Umbilical cord (tissue), 2 donors: ENCODE measurements at places on chromosomes 3 and 15. TPM values are rescaled to one million over a fixed set of nuclear protein-coding genes. Genes with fewer than 3 reads are reported as not detected.

Gene PSTPIP1
- total RNA-seq, result 12.8 TPM

Gene RYR3
- total RNA-seq, result 11.6 TPM

Gene SLCO2A1
- total RNA-seq, result 4.3 TPM

Gene FAN1
- 25.0 TPM for total RNA-seq

Gene ZIC1
- total RNA-seq, result 14.2 TPM

Gene SATB1
- 76.6 TPM for total RNA-seq

- DNase-seq, result no peak
These were observed 817.4 kb upstream of the LMCD1 start for GRCh38 chr3:7684182-7684715.

DNA sequence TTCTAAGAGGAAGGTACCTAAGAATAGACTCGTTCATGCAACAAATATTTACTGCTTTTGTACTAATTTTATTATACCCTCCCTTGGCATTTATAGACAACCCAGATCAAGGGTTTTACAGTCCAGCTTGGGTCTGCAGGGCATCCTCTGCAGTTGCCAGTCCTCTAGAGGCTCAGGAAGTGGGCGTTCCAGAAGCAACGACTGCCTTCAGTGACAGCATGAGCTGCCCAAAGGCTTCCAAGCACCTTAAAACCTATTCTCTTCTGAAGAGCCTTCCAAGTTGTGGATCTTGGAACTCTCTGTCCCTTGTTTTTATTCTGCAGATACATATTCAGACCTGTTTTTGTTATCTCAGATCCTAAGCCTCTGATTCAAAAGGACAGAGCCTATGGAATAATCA is 95.6 kb downstream of the RAD18 start:
- peak; percentile 42 for DNase-seq

- DNase-seq, result no peak
These were observed 309.6 kb downstream of the RBMS3 start for GRCh38 chr3:29590461-29590860.

DNA sequence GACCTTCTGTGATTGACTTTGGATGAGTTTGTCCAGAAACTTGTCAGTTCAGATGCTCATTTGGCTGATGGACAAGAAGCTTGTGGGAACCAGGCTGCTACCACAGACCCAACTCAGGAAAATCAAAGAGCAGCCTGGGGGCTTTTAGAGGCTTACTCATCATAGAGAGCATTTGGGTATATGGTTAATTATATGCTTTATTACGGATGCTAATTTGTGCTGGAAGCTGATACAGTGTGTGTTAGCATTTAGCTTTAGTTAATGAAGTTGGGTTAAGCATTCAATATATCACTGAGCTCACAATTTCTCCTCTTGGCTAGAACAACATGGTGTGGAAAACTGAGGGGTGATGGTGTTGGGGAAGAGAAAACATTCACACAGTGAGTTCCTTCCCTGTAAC is 664.2 kb upstream of the CFAP20DC start:
- DNase-seq, result no peak

- no peak for DNase-seq
These were observed 120.9 kb downstream of the CACNA2D3 start for GRCh38 chr3:54243056-54243931.

DNA sequence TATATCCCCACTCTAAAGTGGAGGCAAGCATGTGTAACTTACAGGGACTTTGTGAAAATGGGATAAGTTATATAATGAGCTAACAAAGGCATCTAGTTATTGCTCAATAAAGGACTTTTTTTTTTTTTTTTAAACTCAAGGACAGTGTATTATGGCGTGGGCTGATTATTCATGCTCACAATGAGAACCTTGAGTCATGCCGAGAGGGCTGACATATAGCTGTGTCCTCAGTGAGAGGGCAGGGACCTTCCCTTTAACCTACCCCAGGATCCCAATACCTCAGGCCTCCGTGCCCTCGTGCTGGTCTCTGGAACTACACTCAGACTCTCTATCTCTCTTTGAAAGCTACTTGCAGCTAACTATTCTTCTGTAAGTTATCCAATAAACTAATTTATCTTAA is 319.9 kb upstream of the ICE2 start:
- DNase-seq, result no peak

DNA sequence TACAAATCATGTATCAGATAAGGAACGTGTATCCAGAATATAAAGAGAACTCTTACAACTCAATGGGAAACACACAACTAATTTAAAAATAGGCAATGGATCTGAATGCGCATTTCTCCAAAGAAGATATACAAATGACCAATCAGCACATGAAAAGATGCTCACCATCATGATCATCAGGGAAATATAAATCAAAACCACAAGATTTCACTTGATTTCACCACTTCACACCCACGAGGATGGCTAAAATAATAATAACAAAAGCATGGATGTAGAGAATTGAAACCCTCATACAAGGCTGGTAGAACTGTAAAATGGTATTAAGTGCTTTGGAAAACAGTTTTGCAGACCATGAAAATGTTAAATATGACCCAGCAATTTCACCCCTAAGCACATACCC is 26.7 kb upstream of the SLC12A8 start:
- no peak for DNase-seq

DNA sequence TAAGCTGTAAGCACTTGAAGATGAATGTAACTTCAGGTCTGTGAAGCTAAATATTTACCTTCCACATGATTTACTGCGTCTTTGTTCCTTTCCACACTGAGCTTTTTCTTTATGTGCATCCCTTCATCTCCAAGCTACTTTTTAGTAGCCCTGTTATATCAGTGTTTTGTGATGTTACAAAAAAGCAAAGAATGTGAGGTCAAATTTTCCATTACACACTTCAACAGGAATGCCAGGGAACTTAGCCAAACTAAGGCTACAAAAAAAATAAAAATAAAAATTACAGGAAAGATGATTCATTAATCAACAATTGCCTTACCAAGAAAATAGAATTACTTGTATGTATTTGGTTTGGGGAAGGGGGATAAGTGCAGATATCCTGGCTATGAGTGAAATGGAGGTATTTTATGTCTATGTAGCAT is 73.0 kb downstream of the FILIP1L start:
- DNase-seq, result peak; percentile 77

- DNase-seq, result no peak
These were observed 118.7 kb upstream of the ACP3 start for GRCh38 chr3:132198516-132198915.

GRCh38 chr15:61623746-61624145 is 394.6 kb upstream of the RORA start:
- DNase-seq, result no peak

DNA sequence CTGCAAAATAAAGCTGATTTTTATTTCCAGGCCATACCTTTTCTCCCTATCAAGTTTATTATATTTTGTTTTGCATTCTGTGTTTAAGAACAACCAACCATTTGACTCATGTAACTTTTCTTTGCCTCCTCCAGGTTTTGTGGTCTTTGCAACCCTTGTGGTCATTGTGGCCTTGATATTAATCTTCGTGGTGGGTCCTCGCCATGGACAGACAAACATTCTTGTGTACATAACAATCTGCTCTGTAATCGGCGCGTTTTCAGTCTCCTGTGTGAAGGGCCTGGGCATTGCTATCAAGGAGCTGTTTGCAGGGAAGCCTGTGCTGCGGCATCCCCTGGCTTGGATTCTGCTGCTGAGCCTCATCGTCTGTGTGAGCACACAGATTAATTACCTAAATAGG is 27.6 kb downstream of the NIPA2 start:
- DNase-seq, result no peak

DNA sequence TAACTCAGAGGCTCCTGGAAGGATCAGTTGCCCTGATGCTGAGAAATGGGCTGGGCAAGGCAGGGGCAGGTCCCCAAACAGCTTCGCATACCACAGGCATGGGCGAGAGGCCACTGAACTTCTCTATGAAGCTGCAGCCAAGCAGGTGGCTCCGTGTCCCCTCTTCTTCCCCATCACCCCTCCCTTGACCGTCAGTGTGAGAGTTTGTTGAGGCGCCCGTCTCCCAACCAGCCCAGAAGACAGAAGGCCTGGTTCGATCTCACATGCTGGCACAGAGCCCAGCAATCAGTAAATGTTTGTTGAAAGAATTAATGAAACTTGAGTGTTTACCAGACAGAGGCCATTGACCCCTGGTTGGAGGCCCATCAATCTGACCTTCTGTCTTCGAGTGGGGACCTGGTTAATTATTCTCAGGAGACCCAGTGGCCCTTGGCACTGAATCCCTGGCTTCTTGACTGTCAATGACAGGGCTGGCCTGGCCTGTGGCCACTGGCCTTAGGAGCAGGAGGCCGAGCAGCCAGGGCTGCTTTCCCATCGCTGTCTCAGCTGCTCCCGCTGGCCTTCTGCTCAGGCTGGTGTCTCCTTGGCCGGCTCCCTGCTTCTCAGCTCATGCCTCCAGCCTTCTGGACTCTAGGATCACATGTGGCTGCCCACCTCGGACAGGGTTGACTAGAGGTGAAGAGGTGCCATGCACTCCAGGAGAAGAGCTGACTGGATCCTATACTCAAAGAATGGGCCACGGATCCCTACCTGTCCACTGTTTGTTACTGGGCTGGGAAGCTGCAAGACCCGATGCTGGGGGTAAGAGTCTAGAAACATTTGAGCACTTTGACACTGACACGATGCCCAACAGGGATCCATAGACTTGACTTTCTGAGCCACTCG is 113.4 kb downstream of the ASB7 start:
- no peak for DNase-seq

GRCh38 chr3:113436809-113437208 is 4.5 kb downstream of the CFAP44 start:
- no peak for DNase-seq

DNA sequence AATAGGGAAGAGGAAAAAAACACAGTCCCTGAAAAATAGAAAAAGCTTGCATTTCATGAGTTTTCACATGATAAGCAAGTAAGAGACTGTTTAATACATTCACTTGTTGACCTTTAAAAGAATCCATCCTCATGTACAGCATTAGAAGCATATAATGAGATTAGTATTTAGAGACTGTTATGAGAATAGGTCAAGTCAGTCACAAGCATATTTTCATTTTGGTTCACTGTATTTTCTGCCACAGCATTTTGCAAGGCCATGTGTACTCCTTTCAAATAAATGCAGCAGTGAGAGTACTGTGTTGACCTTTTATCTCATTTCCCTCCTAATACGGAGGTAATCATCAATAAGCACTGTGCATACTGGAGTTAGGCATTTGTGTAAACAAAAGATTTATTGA is 162.2 kb upstream of the SETMAR start:
- no peak for DNase-seq

DNA sequence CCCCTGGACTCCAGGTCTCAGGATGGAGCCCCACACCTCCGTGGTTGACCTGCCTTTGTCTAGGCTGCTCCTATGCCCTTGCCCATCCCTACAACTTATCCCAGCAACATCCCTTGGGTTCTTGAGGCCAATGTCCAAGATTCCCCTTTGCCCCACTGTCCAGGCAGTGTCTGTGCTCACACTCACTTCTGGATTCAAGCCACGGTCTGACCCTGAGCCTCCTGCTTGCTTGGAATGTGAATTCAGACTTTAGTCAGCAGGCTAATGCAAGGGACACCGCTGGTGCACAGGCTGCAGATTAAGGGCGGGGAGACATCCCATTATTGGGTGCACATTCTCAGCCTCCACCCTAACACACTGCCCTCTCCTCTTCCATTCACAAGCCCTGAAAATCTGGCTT is 154.1 kb downstream of the WNT5A start:
- no peak for DNase-seq

- peak; percentile 5 for DNase-seq
These were observed 29.6 kb downstream of the TLNRD1 start for GRCh38 chr15:81030301-81030750.

DNA sequence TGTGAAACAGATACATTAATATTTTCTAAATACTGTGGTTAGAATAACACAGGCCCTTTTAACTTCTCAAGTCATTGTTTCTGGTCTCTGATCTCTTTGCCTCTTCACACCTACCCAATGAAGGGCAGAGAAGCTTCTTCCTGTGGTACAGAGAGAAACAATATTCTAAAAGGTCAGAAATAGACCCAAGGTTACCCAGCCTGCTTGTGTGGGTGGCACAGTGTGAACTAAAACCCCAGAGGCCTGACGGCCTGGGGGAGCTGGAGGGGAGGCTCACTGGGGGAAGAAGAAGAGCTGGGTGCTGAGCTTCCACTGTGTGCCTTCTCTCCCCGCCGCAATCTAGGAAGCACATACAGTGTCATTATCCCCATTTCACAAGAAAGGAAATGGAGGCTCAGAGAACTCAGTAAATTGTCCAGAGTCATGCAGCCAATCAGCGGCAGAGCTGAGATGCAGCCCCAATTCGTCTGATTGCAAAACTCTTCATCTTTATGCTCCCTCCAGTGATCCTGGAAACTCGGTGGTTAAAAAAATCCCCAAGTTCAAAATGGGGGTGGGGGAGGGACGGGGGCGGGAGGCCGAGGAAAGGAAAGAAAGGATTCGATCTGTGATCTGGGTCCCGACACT is 64.1 kb upstream of the HEG1 start:
- peak; percentile 63 for DNase-seq

GRCh38 chr15:99962006-99962561 is 228.8 kb upstream of the LYSMD4 start:
- no peak for DNase-seq
